ENCODE measurements at places on chromosomes 4 and X. TPM values are rescaled to one million over a fixed set of nuclear protein-coding genes. Genes with fewer than 3 reads are reported as not detected.

DNA sequence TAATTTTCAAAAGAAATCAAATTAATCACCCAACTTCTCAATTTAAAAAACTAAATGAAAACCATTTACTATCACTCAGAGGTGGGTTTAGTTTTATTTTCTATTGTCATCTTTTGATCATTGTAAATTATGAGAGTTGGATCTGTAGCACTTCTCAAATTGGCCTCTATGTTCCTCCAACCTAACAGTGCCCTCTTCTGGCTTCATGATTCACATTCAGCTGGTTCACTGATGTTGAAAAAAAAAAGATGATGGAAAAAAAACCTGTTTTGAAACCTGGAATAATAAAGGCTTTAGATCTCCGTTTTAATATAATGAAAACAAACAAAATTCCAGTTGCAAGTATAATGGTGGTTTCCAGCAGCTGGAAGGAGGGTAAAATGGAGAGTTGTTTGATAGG lies 2.4 kb upstream of the NBDY start:
- no peak for DNase-seq

The LRP2BP gene
- total RNA-seq: 0.89 TPM

The VSIG4 gene
- total RNA-seq: 9.9 TPM

The AKAP14 gene
- total RNA-seq: not detected

The C4orf17 gene
- not detected for total RNA-seq

The TMEM271 gene
- total RNA-seq: not detected

GRCh38 chrX:111168314-111168713 lies 72.3 kb downstream of the PAK3 start:
- DNase-seq: peak; percentile 6

GRCh38 chr4:173213296-173213695 lies 44.7 kb downstream of the GALNT7 start:
- no peak for DNase-seq

DNA sequence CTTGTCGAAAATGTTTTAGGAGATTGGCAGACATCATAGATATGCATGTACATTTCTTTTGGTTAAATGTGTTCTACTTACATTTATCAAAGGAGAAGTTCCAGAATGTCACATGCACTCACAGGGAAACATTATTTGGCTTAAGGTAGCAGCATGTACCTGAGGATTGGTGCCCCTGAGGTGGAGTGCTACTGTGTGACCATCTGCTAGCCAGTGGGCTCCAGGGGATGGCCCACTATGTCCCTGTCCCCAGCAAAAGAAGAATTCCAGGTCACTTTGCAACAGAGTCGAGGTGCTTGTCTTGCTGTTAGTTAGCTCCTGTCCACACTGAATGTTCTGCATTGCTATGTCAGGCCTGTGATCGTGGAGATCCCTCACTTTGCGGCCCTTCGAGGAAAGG lies 283.2 kb downstream of the ANK2 start:
- no peak for DNase-seq

DNA sequence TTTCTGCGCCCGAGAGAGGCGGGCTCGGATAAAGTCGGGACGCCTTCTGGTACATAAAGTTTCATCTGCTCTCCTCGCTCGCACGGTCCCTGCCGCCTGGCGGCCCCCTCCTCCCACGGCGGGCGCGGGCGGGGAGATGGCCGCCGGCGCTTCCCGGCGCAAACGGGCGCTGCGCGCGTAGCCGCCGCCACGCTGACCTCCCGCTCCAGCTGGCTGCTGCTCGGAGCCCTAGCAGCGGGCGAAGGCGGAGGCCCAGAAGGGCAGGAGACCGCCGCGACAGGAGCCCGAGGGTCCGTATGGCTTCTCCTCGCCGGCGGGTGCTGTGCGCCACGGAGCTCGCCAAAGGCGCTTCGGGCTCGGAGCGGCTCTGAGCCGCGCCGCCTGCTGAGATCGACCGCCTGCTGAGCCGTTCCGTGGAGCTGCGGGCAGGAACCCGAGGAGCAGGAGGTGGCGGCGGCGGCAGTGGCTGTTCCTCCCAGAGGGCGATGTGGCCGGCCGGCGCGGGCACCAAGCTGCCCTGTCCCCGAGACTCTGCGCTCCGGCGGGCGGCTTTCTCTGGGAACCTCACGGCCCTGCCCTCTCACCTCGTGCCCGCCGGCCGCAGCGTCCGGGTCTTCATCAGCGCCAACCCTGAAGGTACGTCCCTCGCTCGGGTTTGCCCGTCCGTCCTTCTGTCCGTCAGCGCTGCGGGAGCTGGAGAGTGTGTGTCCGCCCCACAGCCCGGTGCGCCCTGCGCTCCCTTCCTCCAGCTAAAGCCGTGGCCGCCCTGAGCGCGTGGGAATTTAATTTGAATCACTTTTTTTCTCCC lies at the start of gene NWD2:
Gene NWD2, plus strand, starts transcription at position 161 of the 808 bp plus-strand sequence. Its CDS starts 325 bp downstream, at position 486.
- DNase-seq: no peak

DNA sequence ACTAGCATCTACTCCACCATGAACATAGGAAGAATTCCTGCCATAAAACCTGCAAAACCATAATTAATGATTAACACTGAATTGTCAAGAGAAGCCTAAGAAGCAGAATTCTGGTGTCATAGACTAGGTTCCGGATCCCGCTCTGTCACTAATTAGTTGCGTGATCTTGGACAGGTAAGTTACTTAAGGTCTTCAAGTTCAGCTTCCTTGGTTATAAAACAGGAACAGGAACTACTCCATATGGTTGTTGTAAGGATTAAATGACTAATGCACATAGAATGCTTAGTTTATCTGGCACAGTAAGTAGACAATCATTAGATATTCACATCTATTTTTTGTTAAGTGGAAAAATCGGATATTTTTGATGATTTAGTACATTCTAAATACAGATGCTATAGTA lies 14.3 kb downstream of the G3BP2 start:
- DNase-seq: no peak

- no peak for DNase-seq
Observed at GRCh38 chr4:69224891-69225290, 10.3 kb upstream of the UGT2B11 start.

GRCh38 chr4:2848449-2848848 lies 4.8 kb downstream of the ADD1 start:
- peak; percentile 56 for DNase-seq

The CFP gene
- 4.5 TPM for total RNA-seq

DNA sequence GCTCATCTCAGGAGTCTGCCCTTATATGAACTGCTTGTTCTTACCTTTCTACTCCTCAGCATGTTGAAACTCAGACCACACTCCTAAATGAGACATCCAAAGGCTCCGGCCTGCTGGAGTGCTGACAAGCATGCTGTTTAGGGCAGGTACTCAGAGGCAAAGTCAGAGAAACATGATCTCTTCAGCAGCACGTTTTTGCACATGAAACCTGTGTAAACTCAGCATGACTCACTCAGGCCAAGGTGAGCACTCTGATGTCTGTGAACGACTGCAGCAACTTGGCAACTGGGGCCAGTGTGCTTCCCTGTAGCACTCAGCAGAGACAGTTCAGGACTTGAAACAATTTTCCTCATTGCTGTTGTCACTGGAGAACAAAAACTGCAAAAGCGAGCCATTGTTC lies 109.6 kb downstream of the PACRGL start:
- no peak for DNase-seq

DNA sequence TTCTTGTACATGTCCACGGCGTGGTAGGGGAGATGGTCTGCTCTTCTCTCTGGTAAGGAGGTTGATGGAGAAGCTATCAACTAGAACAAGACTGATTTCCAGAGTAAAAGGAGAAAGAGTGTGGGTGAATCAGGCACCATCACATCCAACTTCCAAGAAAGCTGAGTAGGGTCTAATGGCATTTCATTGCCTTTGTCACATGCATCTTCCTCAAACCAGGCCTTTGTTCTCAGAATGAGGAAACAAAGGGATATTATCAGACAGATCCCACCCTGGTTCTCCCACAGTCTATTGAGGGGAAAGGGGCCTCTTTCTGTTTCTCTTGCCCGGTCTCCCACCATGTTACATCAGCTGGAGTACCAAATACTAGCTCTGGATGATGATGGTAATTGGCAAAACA lies 160.2 kb upstream of the RBPJ start:
- no peak for DNase-seq

- DNase-seq: no peak
Observed at GRCh38 chrX:154382483-154383069, 3.5 kb downstream of the EMD start.

DNA sequence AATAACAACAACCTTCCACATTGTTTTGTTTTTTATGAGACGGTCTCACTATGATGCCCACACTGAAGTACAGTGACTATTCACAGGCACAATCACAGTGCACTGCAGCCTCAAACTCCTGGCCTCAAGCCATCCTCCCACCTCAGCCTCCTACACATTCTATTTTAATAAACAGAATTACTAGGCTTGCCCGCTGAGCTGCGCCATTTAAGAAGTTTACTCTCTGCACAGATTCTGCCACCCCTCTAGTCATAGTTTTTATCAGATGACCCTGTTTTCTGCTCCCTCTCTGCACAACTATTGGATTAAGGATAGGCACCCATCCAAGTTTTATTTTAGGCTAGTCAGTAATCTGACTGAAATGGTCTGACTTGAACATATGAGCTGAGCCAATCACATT lies 11.3 kb upstream of the COX18 start:
- no peak for DNase-seq

The RNF128 gene
- 80.4 TPM for total RNA-seq

The DHRSX gene
- 51.4 TPM for total RNA-seq

- peak; percentile 61 for DNase-seq
Observed at GRCh38 chr4:150297861-150298474, 219.7 kb downstream of the DCLK2 start.

The CENPVL2 gene
- total RNA-seq: not detected

The GASK1B gene
- 408 TPM for total RNA-seq

- DNase-seq: no peak
Observed at GRCh38 chrX:105527759-105528158, 294.6 kb upstream of the NRK start.

DNA sequence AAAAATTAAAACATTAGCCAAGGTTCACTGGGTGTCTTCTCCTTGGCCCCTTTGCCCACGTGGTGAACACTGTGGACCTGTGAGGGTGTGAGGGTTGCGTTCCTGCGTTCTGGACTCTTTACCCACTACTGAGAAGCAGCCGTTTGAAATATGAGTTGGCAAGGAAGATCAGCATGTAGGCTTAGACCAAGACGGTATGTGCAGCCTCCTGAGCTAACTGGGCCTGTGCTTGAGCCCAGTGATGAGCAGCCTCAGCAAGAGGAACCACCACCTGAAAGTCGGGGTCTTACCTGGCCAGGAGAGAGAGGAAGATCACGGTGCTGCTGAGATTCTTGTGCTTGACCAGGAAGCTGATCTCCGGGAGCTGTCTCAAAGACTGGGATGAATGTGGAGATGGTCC lies 19.5 kb downstream of the RGS12 start:
- DNase-seq: no peak

The KLHL13 gene
- 4.3 TPM for total RNA-seq

- peak; percentile 57 for DNase-seq
Observed at GRCh38 chr4:2858451-2859217, 15.0 kb downstream of the ADD1 start.

The USP51 gene
- 6.2 TPM for total RNA-seq

The CXCL11 gene
- total RNA-seq: not detected

DNA sequence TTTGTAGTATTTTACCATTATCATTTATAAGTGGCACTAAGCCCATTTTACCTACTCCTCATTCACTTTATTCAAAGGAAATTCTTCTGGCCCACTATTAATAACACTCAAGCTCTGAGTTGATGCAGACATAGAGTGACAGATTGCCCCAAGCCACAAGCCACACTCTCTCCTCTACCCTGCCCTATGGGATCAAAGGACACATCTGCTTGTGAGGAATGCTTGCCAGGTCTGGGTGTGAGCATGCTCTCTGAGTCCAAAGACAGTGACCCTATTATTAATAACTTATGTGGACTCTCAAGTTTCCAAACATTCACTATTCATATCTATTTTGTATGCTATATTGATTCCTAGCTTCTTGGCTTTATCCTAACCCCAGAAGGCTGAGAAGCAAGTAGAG lies 18.5 kb downstream of the ETNPPL start:
- no peak for DNase-seq

DNA sequence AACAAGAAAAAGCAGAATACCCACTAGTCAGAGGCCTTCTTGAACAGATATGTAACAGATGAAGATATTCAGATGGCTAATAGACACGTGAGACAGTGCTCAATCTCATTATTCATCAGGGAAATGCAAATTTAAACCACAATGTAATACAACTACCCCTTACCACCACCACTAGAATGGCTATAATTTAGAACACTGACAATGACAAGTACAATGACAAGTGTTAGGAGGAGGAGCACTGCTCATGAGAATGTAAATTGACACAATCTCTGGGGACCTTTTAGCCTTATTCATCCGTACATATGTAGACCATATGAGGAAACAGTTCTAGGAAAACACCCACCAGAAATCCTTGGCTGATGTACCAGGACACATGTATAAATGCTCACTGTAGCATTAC lies 13.1 kb downstream of the ZNF81 start:
- no peak for DNase-seq

The ENAM gene
- not detected for total RNA-seq

The IL9R gene
- not detected for total RNA-seq

The MAGEC1 gene
- not detected for total RNA-seq

DNA sequence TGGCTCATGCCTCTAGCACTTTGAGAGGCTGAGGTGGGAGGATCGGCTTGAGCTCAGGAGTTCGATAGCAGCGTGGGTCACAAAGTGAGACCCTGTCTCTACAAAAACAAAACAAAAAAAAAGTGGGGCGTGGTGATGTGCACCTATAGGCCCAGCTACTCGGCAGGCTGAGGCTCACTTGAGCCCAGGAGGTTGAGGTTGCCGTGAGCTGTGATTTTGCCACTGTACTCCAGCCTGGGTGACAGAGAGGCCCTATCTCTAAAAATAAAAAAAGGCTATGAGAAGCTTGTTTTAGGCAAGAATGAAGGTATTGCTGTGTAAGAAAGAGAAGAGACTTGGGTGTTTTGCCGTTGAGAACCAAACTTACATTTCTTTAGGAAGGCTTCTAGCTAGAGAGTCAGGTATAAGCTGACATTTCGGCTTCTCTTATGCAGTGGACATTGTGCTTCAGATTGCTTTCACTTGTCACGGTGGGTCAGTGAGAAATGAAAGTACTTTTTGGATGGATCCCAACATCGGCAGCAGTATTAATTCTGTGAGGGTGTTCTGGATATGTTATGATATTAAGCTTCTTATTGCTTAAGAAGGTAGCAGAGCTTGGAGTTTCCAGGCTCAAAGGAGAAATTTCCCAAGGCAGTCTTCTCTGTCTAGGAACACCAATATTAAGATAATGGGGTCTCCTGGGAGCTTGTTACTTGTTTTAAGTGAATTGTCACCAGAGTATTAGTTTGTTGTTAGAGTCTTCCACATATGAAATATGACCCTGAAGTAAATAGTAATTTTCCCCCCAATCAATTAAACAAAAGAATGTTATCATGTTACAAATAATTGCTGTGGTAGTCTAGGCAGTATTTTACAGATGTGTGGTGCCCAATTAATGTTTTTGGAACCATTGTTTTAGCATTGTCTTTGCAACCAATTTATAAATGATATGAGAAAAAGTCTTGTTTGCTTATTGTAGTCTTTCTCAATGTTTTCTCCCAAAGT lies 17.6 kb downstream of the TMEM131L start:
- DNase-seq: no peak

GRCh38 chrX:120664081-120664480 lies 34.2 kb upstream of the C1GALT1C1 start:
- DNase-seq: no peak

The CT45A2 gene
- total RNA-seq: not detected

GRCh38 chr4:180900781-180901180 lies 1342.4 kb upstream of the TENM3 start:
- DNase-seq: no peak
